ENCODE measurements at places on chromosomes 16 and 17.
A peak's percentile ranks its signal among the peaks of the same experiment; 100 is the strongest.

DNA sequence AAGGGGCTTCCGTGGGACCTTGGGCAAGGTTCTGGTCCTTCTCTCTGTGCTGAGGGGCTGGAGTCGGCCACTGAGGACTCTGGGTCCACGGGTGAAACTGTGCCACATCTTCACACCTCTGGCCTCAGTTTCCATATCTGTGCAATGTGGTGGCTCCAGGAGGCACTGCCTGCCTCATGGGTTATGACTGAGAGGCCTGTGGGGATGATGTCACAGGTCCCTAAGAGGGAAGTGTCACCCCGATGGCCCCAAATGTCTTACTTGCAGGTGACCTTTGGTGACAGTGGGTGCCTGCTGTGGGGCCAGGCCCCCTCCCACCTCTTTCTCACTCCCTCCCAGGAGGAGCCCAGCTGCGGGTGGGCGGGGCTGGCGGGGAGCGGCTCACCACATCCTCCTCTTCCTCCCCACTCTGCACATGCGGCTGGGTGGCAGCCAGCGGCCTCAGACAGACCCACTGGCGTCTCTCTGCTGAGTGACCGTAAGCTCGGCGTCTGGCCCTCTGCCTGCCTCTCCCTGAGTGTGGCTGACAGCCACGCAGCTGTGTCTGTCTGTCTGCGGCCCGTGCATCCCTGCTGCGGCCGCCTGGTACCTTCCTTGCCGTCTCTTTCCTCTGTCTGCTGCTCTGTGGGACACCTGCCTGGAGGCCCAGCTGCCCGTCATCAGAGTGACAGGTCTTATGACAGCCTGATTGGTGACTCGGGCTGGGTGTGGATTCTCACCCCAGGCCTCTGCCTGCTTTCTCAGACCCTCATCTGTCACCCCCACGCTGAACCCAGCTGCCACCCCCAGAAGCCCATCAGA is at the start of gene IL21R:
TSS of gene IL21R (plus strand) at position 407 of the 801 bp plus-strand sequence. CDS start 27,898 bp downstream, outside the sequence.
- peak; percentile 85 for DNase-seq

GRCh38 chr16:73792199-73793020 is 504.2 kb upstream of the PSMD7 start:
- no peak for DNase-seq

GRCh38 chr17:35653619-35654361 is 66.7 kb downstream of the AP2B1 start:
- no peak for DNase-seq

DNA sequence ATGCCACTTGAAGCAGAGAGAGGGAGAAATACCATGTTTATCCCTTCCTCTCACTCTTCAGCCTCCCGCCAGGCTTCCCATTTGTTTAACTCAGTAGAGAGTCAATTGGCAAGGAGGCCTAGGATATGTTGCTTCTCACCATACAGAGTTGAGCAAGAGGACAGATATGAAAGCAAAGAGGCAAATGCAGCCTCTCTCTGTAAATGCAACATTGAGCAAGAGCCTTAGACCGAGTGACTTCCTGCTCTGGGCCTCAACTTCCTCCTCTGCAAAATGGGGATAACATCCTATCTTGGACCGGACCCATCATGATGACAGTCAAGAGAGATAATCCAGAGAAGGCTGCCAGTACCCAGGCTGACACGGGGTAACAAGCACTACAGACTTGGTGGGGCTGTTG is 36.8 kb downstream of the SOCS1 start:
- no peak for DNase-seq

GRCh38 chr17:72971226-72971880 is 121.1 kb downstream of the SLC39A11 start:
- no peak for DNase-seq

DNA sequence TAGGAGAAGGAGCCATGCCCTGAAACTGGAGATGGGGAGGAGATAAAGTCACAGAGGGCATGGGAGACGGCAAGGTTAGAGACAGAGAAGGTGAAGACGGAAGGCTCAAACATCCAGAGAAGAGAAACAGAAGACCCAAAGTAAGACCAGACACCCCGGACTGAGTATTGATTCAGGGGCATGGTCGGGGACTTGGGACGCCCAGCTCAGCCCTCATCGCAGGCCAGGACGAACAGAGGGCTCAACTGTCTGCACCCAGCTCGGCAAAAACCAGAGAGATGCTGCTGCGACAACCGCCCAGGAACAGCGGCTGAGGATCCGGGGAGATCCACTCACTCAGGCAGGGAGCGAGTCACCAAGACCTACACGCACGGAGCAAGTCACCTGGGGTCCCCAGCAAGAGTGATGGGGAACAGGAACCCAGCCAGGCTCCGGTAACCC is 999 bp downstream of the XYLT1 start:
- DNase-seq, result no peak

DNA sequence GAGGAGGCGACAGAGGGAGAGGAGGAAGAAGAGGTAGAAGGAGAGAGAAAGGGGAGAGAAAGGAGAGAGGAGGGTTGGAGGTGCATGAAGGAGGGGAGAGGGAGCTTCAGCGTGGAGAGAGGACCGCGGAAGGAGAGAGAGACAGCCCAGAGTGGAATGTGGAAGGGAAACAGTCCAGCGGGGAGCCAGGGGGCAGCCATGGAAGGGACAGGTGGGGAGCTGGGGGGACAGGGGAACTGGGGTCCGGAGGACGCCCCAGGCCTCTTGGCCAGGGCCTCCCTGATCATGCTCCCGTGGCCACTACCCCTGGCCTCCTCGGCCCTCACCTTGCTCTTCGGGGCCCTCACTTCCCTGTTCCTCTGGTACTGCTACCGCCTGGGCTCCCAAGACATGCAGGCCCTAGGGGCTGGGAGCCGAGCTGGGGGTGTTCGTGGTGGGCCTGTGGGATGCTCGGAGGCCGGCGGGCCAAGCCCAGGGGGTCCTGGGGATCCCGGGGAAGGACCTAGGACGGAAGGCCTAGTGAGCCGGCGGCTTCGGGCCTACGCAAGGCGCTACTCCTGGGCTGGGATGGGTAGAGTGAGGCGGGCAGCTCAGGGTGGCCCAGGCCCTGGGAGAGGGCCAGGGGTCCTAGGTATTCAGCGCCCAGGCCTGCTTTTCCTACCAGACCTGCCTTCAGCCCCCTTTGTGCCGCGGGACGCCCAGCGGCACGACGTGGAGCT is 759 bp downstream of the ASPHD1 start:
- no peak for DNase-seq

Measured in activated CD8-positive, alpha-beta memory T cell treated with anti-CD3 and anti-CD28 coated beads for 1 hour (primary cell).